Effector memory CD4-positive, alpha-beta T cell (primary cell): ENCODE measurements at places on chromosomes 11 and 22.

DNA sequence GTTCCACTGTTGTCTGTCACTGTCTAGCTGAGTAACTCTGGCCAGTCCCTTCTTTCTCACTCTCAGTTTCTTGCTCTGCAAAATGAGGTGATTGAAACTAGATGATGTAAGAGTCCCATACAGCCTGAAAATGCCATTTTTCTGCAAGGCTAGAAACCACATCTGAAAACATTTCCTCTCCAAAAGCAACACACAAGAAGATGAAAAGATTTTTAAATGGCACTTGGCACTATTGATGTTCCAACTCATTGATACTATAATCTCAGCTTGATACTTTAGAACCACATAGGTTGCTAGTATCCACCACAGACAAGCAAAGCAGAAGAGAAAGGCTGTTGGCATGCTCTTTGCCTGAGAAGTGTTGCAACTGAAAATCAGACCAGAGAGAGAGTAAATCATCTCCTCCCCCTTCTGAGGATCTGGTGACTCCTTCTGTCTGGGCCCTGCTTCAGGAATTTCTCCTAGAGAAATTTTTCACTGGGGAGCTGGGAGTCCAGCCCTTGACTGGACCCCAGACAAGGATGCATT lies 1217.9 kb downstream of the LRRC4C start:
- no peak overlapping the region for H3K27ac ChIP-seq
- H3K27me3 ChIP-seq = no peaks in the 10 kb centered on the region
- no peak overlapping the region for H3K4me3 ChIP-seq
- no peaks in the 10 kb centered on the region for H3K4me1 ChIP-seq
- DNase-seq = no peak

DNA sequence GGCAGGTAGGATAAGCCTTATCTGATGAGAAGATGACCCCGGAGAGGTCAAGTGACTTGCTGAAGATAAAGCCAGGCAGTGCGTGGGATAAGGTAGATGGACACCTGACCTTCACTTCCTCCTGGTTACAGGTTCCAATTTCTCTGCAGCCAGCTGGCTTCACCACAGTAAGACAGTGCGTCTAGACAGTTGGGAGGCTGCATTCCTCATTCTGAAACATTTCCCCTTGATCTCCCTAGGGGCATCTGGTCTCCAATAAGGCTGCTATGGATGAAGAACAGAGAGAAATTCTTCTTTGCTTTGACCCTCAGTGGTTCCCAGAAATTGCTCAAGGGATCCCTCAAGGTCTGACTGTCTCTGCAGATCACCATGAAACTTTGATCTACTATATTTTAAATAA lies 211.3 kb downstream of the MYO18B start:
- H3K4me1 ChIP-seq = no peaks in the 10 kb centered on the region
- H3K36me3 ChIP-seq = no peaks in the 10 kb centered on the region
- no peak for DNase-seq
- no peaks in the 10 kb centered on the region for H3K27me3 ChIP-seq
- no peak overlapping the region for H3K4me3 ChIP-seq

DNA sequence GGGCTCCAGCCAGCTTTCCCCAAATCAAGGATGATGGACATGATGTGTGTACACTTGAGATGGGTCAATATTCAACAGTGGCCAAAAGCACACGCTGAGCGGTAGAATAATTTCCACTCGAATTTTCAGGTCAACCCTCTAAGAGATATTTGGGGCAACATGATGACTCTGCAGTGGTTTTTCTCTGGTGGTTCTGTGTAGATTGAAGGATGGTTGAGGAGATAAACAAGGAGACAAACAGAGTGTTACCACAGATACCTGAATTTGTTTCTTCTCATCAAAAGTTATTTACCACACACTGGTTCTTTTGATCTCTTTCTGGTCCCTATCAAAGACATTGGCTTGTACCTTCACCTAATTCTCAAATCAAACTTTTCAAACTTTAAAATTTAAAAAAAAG lies 242.0 kb downstream of the ETS1 start:
- H3K4me1 ChIP-seq = peaks cover 66% of the 10 kb centered on the region
- no peaks in the 10 kb centered on the region for H3K27me3 ChIP-seq
- H3K36me3 ChIP-seq = no peaks in the 10 kb centered on the region

DNA sequence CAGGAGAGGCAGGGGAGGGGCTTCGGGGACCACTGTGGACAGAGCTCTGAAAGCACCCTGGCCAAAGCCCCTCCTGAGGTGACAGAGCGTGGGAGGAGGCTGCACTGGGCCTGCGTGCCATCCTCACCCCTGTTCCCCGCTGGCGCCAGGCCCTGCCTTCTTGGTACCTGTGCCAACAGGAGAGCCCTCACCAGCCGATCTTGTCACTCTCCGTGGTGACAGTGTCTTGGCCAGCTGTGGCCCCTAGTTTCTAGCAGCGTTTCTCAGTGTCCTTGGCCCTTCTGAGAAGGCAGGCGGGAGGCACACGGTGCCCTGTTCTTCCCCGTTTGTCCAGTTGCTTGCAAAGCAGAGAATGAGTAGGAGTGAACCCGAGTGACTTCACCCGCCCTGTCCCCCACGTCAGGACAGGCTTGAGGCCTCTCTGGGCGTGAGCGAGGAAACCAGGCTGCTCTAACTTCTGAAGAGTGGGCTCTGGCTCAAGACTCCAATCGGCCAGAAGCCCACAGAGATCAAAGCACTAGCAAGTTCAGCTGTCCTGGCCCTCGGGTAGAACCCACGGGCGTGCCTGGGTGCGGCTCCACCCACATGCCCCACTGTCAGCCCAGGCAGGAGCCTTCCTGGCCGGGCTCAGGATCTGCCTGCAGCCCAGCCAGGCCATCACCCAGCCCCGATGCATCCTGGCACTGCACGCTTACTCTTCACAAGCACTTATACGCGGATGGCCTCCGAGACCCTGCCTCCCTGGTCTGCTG lies 60.2 kb upstream of the EMID1 start:
- no peaks in the 10 kb centered on the region for H3K4me1 ChIP-seq
- DNase-seq = no peak
- no peaks in the 10 kb centered on the region for H3K27me3 ChIP-seq
- no peak overlapping the region for H3K4me3 ChIP-seq

- no peak overlapping the region for H3K4me3 ChIP-seq
- DNase-seq = no peak
- peaks cover 13% of the 10 kb centered on the region for H3K4me1 ChIP-seq
- H3K36me3 ChIP-seq = peaks cover 11% of the 10 kb centered on the region
Measured at GRCh38 chr22:50630376-50630775, 2.4 kb upstream of the ARSA start.

DNA sequence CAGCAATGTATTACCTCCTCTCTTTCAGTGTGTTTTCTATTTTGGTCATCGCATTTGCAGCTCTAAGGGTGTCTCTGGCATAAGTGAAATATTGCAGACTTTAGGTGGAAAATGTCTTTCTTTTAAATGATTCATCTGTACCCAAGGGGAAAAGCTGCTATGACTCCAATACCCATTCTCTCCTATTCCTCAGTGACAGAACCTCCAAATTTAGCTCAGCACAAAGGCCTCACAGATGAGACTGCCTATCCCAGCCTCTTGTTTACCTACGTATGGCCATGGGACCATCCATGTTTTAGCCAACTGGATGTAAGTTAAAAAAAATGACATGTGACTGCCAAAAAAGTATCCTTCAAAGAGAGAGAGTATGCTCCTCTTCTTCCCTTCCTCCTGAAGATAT lies 7.9 kb downstream of the MTMR2 start:
- no peaks in the 10 kb centered on the region for H3K27me3 ChIP-seq
- no peak for DNase-seq
- no peaks in the 10 kb centered on the region for H3K4me1 ChIP-seq

GRCh38 chr22:50004918-50005317 lies 7.6 kb downstream of the IL17REL start:
- H3K4me1 ChIP-seq = peaks cover under 1% of the 10 kb centered on the region
- DNase-seq = no peak

DNA sequence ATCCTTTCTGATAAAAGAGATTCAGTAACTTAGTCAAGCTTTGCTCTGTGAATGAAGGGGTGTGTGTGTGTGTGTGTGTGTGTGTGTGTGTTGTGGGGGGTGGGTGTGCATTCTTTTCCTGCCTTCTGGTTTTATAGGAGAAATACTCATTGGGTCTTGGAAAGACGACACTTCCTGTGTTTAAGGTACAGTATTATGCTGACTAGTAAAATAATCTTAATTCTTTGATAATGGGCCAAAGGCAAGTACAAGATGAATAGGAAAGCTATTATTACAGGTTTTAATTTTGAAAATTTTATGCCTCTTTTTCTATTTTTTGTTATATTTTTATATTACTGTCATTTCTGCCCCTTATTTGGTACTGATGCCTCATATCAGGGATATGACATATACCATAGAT lies 26.1 kb downstream of the HSD17B12 start:
- no peaks in the 10 kb centered on the region for H3K4me1 ChIP-seq
- H3K27ac ChIP-seq = no peak overlapping the region
- no peaks in the 10 kb centered on the region for H3K27me3 ChIP-seq
- H3K36me3 ChIP-seq = no peaks in the 10 kb centered on the region
- H3K4me3 ChIP-seq = no peak overlapping the region

- DNase-seq = no peak
- H3K4me1 ChIP-seq = no peaks in the 10 kb centered on the region
- no peak overlapping the region for H3K27ac ChIP-seq
- H3K36me3 ChIP-seq = peaks cover 19% of the 10 kb centered on the region
- no peaks in the 10 kb centered on the region for H3K27me3 ChIP-seq
Measured at GRCh38 chr11:83255366-83255765, 30.8 kb downstream of the CCDC90B start.

DNA sequence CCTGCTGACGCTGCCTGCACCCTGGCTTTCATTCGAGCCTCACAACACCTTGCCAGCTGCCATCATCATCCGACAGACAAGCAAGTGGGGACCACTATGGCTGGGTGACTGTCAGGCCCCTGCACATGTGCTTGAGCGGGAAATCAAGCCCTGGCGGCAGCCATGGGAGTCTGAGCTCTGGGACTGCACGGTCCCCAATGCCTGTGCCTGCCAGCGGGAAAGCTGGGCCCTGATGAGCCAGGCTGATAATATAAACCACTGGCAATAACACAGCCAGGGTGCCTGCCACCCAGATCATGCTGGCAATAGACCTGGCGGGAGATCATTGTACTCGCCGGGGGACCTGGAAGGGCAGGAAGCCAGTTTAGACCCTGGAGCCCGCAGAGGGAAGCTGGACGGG lies 2.5 kb downstream of the FGF3 start:
- H3K27ac ChIP-seq = no peak overlapping the region
- H3K36me3 ChIP-seq = no peaks in the 10 kb centered on the region
- peaks cover 13% of the 10 kb centered on the region for H3K27me3 ChIP-seq
- DNase-seq = no peak
- H3K4me3 ChIP-seq = no peak overlapping the region
- peaks cover 3% of the 10 kb centered on the region for H3K4me1 ChIP-seq

GRCh38 chr11:35334385-35335090 lies 84.8 kb downstream of the SLC1A2 start:
- DNase-seq = no peak
- peaks cover 30% of the 10 kb centered on the region for H3K4me1 ChIP-seq
- H3K27me3 ChIP-seq = no peaks in the 10 kb centered on the region
- no peaks in the 10 kb centered on the region for H3K36me3 ChIP-seq
- H3K4me3 ChIP-seq = no peak overlapping the region

- no peaks in the 10 kb centered on the region for H3K27me3 ChIP-seq
- no peak overlapping the region for H3K27ac ChIP-seq
- no peak for DNase-seq
- H3K4me3 ChIP-seq = no peak overlapping the region
Measured at GRCh38 chr22:39806109-39806508, 87.5 kb downstream of the ENTHD1 start.

GRCh38 chr11:86068951-86069407 lies at the start of gene PICALM:
TSS of gene PICALM (minus strand) at chr11:86069084. CDS start at chr11:86068780, 304 bp downstream.
- H3K27me3 ChIP-seq = no peaks in the 10 kb centered on the region
- DNase-seq = peak; percentile 95
- peak within 1 kb of the TSS; percentile 85 for H3K4me3 ChIP-seq
- H3K36me3 ChIP-seq = no peaks in the 10 kb centered on the region
- H3K4me1 ChIP-seq = peaks cover 4% of the 10 kb centered on the region
- H3K27ac ChIP-seq = peak within 1 kb of the TSS; percentile 88

DNA sequence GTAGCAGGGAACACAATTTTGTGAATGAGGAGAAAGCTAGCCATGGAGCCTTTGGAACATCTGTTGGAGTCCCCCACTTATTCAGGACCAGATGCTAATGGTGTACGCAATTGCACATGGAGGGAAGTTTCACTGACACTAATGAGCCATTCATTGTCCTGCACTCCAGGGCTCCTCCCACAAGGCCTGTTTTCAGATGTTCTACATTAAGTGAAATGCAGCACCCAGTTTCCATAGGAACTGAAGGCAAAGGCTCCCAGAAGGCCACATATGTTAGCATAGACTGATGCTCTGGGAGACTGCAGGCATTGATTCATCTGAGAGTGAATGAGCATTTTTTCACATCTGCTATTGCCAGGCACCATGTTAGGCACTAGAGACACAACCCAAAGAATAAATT lies 399.5 kb downstream of the ETS1 start:
- no peak overlapping the region for H3K4me3 ChIP-seq
- no peak for DNase-seq
- no peaks in the 10 kb centered on the region for H3K27me3 ChIP-seq
- H3K4me1 ChIP-seq = no peaks in the 10 kb centered on the region

- H3K27ac ChIP-seq = no peak overlapping the region
- H3K36me3 ChIP-seq = no peaks in the 10 kb centered on the region
- no peak for DNase-seq
- H3K4me3 ChIP-seq = no peak overlapping the region
- no peaks in the 10 kb centered on the region for H3K27me3 ChIP-seq
- no peaks in the 10 kb centered on the region for H3K4me1 ChIP-seq
Measured at GRCh38 chr11:43508511-43508918, 149.8 kb downstream of the TTC17 start.
